Stimulated activated CD4-positive, alpha-beta T cell treated with anti-CD3 and anti-CD28 coated beads, Interleukin-4, amount 100 ng/mL, for 1 hour (primary cell): ENCODE measurements at places on chromosomes 5 and 9.

DNA sequence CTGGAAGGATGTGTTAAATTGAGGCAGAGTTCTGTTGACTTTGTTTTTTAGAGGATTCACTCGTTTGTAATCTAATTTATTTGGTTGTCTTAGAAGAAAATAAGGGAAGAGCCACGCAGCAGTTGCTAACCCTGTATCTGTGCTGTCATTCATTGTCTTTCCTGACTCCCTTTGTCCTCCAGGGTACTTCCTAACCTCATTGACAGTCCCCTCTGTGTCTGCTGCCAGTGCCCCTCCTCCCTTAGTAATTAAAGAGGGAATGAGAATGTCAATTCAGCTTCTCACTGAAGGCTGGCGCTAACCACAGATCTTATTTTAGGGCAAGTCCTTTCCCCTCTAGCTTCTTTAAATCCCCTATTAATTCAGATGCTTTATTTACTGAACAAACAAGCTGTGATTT lies 84.0 kb downstream of the MAST4 start:
- no peak for DNase-seq

GRCh38 chr5:160129841-160130240 lies 10.6 kb upstream of the PWWP2A start:
- DNase-seq = no peak

GRCh38 chr9:7756088-7756487 lies 43.5 kb downstream of the DMAC1 start:
- peak; percentile 2 for DNase-seq

DNA sequence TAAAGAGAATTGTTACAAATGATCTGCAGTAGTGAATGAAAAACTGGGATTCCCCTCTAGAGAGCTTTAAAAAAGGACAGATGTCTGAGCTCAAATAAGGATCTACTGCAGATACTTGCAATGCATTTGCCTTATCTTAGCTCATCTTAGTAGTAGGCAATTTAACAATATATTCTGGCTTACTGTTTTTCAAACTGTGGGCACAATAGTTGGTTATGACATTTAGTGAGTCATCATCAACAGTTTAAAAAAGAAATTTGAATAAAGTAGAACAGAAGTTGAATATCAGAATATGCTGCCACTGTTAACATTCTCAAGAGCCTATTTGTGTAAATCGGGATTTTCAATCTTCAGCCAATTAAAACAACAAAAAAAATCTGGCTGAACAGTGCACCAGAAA lies 6.7 kb upstream of the CAST start:
- no peak for DNase-seq

DNA sequence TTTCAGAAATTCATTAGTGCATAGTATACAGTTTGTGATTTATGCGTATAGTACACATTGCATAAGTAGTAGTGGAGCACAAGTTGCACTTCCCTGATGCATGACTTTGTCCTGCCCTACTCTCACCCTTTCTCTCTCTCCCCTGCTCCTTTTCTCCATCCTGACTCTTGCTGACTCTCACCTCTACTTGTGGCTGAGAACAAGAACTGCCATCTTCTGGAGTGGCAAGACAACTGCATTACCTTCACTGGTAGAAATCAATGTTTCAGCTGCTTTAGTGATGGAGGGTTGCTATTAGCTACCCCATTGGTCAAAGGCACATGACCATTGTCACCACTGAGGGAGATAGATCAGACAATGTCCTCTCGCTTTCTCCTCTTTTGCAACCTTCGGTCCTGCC lies 26.9 kb downstream of the SPEF2 start:
- no peak for DNase-seq

DNA sequence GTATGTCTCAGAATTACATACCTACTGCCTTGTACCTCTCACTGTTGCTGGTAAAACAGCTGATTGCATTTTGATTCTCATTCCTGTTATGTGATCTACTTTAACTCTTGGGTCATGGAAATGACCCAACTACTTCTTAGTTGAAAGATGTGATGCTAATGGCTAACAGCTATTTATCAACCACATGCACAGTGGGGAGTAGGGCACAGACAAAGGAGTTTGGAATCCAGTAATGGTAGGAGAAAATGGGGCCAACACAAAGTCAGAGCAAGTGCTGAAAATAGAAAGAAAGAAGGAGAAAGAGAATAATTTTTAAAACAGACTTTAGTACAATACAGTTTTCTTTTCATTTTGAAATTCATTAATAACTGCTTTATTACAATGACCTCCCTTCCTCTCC lies 241.0 kb downstream of the PTPRD start:
- DNase-seq = no peak

DNA sequence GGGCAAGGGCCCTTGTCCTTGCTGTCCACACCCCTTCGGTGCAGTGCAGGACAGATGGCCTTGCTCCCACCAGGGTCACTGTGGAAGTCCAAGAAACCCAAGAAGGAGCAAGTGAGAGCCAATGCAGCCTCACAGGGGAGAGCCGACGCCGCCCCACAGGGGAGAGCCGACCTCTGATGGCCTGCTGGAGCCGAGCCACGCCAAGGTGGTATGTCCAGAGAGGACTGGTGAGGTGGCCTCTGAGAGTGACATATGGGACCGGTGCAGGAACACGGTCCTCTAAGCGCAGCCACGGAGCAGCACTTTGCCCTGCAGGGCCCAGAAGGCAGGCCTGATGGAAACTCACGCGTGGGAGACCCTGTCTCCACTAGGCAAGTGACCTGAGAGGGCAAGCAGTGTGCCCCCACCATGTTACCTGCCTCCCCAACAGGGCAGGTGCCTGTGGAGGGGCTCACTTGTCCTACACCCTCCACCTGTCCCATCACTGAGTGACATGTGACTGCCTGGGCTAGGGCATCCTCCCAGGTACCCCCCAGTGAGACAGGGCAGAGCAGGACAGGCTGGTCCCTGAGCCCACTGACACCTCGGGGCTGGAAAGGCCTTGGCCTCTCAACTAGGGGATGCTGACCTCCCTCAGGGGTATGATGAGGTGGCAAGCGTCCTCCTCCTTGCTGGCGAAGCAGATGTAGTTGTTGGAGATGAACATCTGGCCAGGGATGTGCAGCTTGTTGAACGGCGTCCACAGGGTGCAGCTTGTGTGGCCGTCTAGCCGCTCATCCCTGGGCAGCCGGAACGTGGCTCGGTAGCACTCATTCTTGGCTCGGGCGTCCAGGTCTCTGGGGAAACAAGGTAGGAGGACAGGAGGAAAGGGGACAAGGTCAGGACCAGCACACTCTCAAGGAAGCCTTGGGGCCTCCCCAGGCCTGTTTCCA lies 16.7 kb downstream of the TBC1D9B start:
- no peak for DNase-seq

- DNase-seq = no peak
Measured at GRCh38 chr9:17246770-17247169, 111.9 kb downstream of the CNTLN start.

DNA sequence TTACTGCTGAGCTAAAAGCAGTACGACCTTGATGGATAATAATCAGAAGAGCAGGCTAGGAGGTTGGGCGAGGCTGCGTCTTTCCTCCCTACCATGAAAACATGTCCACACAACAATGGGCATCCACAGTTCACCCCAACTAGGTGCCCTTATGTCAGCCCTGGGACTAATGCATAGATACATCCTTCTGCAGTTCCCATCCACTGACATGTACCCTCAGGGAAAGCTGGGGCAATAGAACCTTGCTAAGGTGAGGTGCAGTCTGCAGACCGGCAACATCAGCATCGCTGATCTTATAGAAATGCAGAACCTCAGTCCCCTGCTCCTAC lies 697 bp upstream of the PRUNE2 start:
- DNase-seq = no peak

- DNase-seq = no peak
Measured at GRCh38 chr9:99093492-99093791, 11.5 kb upstream of the TGFBR1 start.

DNA sequence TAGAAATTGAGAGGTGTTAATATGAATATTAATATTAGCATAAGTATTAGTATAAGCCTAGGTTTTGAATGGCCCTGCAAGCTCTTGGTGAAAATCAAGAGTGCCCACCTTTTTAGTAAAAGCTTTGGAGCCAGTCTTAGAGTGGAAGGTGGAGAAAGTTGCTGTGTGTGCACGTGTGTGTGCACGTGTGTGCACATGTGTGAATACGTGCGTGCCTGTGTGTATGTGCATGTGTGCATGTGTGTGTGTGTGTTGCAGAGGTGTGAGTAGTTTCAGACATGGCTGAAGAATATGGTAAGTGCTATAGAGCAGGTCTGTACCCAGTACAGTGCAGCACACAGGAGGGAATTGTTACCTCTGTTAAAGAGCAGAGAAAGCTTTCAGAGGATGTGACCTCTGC lies 74.3 kb downstream of the BOD1 start:
- DNase-seq = no peak

DNA sequence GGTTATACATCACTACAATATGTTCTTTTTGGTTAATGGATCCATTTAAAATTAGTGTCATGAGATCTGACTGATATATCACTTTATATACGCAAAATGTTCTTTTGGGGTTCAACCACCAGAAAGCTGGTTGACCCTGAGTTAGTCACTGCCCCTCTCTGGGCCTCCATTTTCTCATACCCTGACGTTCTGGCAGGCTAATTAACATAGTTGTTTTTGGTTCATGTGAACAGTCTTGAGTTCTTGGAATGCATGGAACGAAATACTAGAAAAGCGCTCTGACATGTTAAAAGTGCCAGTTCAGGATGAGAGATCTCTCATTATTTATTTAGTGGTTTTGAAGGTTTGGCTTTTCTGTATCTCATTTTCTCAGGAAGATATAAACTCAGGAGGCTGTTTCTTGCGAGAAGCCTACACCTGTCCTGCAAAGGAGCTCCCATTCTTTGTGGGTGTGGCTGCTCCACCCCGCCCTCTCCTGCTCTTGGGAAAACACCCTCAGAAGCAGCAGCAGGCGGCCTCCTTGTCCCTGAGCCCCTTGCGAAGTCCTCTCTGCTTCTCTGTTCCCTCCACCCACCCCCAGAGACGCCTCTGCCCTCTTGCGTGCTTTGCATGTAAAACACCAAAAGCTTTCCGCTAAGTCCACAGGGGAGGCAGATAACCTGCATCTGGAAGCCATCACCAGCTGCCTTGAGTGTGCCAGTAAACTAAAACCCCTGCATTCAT lies 302.4 kb upstream of the PANK3 start:
- no peak for DNase-seq

DNA sequence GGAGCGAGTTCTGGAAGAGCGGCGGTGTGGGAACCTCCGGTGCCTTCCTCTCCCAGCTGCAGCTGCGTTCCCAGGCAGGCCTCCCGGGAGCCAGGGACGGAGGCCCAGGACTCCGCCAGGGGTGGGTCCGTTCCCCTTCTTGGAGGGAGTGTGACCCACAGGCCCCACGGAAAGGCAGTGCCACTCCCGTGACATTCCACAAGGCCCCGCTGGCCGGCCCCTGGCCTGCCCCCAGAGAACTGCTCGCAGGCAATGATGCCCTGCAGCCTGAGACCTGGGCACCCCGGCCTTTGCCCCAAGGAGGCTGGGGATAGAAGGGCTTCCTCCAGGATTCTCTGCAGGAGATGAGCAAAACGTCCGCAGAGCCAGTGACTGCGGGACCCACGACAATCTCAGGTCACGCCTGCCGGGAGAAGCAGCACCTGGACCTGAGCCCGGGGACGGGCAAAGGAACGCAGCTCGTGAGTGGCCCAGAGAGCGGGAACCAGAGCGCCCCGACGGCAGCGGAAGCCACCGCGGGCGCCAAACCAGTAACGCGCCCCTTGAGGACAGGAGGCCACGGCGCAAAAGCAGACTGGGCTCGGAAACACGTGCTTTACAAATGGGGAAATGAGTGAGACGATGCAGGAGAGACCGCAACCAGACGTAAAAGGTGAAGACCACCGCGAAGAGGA lies 9.3 kb downstream of the OBP2B start:
- DNase-seq = peak; percentile 45

DNA sequence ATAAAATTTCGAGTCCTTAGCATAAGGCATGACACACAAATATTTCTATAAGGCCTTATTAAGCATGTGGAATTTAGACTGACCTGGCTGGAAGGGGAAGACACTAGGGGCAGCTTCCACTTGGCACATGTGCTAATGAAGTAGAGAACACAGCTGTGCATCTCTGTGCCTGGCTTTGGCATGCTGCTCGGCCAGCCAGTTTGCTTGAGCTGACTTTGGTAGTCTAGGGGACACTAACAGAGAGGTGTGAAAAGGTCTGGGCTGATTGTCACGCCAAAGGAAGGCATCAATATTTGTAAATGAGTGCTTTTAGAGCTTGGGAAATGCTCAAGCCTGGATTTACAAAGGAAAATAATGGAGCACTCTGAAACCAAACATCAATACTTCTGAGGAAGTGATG lies 723.7 kb downstream of the PRELID2 start:
- no peak for DNase-seq

DNA sequence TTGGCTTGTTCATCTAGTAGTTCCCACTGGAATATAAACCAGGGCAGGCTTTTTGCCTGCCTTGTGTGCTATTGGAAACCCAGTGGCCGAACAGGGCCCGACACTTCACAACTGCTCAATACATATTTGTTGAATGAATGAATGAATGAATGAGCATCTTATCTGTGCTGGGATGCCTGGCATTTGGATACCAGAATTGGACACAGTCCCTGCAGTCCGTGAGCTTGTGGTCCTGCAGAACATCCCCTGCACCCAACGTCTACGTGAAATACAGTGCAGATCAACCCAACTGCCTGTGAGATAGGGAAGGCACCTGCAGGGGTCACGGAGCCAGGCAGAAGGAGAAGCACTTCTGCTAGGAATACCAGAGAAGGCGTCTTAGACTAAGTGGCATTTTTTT lies 30.0 kb upstream of the COL15A1 start:
- DNase-seq = no peak

DNA sequence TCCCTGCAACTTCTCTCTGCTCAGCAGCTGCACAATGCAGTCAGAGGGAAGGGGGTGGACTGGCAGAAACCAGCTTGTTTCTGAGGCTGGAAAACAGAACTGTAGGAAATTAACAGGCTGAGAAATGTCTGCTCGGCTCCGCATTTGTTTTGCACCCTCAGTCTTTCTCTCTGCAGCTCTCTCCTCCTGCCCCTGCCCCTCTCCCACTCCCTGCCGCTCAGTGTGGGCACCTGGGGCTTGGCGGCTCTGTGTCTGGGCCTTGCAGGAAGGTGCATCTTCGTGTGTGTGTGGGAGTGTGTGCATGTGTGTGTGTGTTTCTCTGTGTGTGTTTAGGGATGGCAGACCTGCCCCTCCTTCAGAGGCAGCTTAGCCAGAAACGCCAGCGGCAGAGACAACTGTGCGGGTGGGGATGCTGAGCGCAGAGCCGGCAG lies 53.0 kb downstream of the PCDH1 start:
- no peak for DNase-seq

GRCh38 chr9:25960178-25960577 lies 281.9 kb upstream of the TUSC1 start:
- DNase-seq = no peak

- no peak for DNase-seq
Measured at GRCh38 chr5:5331848-5332247, 90.6 kb upstream of the ICE1 start.

DNA sequence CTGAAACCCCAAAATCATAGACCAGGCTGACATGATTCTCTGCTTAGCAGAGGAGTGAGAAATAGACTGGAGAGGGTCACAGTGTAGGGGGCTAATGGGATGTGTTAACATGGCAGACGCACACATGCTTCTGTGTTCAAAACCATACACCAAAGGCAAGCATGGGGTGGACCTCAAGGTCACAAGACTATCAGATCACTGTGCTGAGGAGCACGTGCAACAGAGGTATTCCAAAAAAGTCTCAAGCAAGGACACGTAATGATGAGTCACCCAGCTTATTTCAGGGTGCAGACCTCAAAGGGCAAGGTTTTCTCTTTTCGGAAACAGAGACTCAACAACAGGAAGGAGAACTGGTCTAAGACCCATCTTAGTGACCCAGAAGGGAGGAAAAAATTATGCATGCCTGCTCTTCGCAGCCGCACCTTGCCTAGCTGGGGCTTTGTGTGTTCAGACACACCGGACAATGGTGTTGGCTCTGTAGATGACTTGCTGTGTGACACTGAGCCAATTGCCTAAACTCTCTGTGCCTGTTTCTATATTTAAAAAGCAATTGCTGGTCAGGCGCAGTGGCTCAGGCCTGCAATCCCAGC lies 20.3 kb downstream of the WHRN start:
- DNase-seq = peak; percentile 16
